Activated T-helper 17 cell treated with anti-CD3 and anti-CD28 coated beads, Interleukin-2, amount 50 U/mL, for 72 hours (primary cell): ENCODE measurements at places on chromosomes 1 and 21.

GRCh38 chr1:70487910-70488665 lies 77.0 kb downstream of the CTH start:
- peak; percentile 42 for ATAC-seq

DNA sequence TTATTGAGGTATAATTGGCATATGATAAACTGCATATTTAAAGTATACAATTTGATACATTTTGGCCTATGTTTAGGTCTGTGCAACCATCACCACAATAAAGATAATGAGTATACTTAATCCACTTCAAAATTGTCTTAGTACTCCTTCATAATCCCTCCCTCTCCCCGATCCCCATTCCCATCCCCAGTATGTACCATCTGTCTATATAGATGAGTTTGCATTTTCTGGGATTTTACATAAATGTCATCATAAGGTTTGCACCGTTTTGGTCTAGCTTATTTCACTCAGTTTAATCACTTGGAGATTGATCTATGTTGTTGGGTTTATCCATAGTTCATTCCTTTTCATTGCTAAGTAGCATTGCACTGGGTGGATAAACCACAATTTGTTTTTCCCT lies 74.3 kb downstream of the POFUT2 start:
- no peak for ATAC-seq

GRCh38 chr1:222087221-222087920 lies 345.5 kb upstream of the DUSP10 start:
- no peak for ATAC-seq

DNA sequence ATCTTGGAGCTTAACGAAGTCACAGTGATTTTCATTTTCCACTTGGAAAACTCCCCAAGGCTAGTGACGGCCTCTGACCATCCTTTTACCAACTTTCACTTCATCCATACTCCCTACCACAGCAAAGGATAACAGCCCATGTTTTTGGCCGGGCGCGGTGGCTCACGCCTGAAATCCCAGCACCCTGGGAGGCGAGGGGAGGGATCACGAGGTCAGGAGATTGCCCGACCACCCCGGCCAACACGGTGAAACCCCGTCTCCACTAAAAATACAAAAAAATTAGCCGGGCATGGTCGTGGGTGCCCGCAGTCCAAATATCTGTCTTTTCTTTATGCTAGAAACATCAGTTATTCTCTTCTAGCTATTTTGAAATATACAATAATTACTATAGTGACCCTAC lies 7.3 kb downstream of the ASPM start:
- ATAC-seq = no peak

DNA sequence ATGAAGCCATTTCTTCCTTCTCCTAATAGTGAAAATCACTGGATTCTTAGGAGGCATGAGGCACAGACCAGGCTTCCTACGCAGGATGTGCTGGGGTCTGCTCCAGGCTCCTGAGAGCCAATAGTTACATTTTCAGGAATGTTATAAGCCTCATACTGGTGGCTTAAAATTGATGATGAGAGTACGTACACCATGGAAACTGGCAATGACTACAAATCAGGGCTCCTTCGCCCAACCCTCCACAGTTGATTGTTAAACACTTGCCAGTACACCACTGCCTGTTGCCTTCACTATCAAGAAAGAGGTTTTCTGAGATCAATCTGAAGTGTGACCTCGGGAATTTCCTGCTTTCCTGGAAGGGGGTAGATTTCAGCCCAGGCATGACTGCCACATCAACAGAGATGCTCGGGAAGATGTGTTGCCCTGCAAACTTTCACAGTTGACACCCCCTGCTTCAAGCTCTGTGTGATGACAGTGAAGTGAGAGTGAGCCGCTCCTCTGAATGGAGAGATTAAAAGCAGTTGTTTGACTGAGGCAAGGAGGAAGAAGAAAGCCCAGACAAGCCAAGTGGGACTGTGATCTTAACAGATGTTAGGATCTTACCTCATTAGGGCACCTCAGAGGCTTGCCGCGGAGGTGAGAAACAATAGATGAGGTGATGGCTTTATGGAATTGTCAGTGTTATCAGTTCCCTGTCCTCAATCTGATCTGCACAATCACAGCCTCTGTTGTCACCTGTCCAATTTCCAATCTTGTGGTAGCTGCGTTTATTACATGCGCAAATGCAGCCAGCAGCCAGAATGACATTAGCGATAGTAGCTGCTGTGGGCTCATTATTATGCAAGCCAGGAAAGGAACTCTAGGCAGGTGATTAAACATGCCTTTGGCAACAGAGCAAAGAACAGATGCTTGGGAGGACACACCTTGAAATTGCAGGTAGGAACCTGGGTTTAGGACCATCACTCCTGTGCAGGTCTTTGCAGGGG lies 277.3 kb downstream of the KAZN start:
- no peak for ATAC-seq

- ATAC-seq = no peak
These were observed 44.4 kb upstream of the SCMH1 start for GRCh38 chr1:41286486-41286885.

DNA sequence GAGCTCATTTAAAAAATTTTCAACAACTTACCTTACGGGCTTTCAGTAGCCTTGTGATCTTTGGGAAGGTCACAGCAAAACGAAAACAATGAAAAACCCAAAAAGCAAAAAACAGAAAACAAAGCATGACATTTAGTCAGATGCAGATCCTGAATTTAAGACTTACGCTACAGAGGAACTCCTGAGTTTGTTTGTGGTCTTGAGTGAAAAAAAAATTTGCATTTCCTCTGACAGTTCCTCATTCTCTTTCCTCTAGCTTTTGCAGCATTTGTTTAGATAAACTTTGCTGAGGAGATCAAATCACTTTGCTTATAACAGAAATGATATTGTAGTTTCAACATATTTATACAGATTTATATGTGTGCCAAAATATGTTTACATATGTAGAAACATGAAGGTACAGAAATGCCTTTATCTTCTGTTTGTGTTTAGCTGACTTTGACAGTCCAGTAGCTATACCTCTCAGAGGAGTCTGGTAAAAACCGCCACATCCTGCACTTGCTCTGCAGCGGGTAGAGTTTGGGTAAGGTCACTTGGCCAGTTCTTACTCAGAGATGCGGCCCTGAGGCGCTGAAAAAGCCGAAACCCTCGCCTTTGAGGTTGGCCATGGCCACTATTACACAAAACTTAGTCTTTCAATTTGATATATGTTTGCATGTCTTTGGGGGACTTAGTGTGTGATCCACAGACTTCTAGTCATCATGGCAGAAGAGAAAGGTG lies 142.5 kb downstream of the TNR start:
- peak; percentile 71 for ATAC-seq

DNA sequence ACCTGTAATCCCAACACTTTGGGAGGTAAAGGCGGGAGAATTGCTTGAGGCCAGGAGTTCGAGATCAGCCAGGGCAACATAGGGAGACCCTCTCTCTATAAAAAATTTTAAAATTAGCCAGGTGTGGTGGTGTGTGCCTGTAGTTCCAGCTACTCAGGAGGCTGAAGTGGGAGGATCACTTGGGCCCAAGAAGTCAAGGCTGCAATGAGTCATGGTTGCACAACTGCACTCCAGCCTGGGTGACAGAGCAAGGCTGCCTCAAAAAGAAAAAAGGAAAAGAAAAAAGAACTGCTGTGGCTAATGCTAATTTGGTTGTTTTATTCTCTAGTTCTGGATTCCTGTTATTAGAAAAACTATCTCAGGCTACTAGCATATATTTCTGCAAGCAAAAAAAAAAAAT lies 29.8 kb downstream of the DBT start:
- ATAC-seq = peak; percentile 49

DNA sequence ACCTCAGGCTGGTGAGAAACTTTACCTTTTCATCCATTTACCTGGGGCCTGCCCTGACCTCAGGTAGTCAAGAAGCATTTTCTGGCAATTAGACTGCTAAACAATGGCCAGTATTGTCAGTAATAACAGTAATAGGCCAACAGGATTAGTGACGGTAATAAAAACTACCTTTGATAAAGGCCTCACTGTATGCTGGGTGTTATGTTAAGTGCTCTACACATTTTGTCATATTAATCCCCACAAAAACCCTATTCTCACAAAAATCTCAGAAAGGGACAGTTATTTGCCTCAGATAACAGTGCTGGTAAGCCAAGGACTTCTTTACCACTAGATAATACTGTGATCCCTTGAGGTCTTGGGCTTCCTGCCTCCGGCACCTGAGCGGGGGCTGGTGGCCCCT lies 191.4 kb downstream of the FOXD2 start:
- no peak for ATAC-seq

GRCh38 chr1:43548285-43549271 lies 17.9 kb downstream of the PTPRF start:
- ATAC-seq = no peak
